ENCODE measurements at places on chromosomes 6 and 20.

- no peak for DNase-seq
These were observed 288.3 kb downstream of the NRN1 start for GRCh38 chr6:5718231-5718947.

- DNase-seq: no peak
These were observed 38.7 kb downstream of the NCOA7 start for GRCh38 chr6:125829433-125829832.

- no peak for DNase-seq
These were observed 35.8 kb upstream of the ZNF217 start for GRCh38 chr20:53629436-53629835.

DNA sequence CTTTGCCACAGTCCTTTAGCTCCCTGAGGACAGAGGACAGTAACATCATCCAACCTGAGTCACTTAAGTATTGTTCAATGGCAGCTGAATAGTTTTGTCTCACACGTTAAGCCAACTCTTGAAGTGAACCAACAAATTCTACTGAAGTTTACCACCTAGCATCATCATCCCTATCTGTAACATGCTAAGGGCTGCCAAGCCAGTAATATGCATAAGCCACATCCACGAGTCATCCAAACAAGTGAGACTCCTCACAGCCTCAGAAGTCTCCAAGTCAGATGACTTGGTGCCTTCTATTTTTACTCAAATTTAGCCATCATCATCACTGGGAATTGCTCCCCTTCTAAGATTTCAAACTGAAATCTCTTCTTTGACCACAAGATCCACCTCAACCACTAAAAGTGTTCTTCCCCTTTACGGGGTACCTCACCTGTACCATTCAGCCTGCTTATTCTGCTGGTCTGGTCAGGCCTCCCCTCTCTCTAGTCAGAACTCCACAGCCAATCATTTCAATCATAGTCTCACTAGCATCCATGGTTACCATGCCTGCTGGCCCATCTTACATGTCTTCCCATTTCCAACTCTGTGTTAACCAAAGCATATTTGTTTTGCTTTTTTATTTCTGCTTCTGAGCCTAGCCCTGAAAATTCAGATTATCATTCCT, 73.7 kb downstream of the DTNBP1 start:
- DNase-seq: no peak

DNA sequence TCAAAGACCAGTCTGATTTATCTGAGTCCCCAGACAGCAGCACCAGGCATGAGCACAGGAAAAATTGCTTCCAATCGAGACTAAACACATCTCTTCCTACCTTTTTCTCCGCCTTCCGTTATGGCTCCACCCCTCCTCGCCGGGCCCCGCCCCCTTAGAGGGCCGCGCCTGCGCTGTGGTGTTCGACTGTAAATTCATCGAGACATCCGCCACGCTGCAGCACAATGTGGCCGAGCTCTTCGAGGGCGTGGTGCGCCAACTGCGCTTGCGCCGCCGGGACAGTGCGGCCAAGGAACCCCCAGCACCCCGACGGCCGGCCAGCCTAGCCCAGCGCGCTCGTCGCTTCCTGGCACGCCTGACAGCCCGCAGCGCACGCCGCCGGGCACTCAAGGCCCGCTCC, 8.9 kb downstream of the REM1 start:
- no peak for DNase-seq

DNA sequence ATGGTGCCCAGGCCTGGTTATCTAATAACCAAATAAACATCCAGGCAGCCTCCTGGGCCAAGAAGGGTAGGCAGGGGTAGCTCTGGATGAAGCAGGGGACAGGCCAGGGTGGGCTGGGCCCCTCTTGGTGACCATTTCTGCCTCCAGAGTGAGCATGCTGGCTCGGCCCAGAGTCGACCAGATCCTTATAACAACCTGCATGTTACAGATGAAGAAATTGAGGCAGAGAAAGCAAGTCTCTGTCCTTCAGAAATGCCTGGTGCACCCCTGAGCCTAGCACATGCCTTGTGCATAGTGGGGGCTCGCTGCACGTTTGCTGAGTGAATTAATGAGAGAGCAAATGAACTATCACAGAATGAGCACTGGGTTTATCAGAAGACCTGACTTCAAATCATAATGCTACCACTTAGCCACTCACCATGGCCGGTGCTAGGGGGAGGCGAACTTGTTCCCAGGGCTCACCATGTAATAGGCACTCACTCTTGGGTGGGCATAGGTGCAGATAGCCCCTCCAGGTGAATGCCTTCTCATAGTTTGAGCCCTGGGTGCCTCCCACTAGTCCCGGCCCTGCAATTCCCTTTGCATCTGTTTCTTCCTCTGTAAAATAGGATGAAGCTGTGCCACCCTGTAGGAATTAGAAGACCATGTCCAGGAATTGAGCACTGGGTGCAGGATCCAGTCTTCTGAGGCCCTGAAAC, 3.8 kb upstream of the APCDD1L start:
- no peak for DNase-seq

DNA sequence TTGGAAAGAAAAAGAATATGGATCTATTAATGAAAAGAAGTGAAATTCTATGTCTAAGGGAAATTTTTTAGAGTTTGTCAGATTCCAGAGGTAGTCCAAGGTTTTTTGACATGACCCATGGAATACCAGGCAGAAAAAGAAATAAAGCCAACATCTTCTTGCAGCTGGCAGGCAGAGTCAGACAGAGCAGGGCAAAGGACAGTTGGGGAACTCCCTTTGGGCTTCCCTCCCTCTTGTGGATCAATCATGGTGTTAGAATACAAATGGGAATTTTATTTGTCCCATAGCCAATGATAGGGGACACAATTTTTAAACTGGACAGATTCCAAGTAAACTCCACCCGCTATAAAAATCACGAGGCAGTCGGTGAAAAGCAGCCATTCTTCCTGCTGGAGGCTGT, 92.1 kb upstream of the TAB2 start:
- no peak for DNase-seq

- no peak for DNase-seq
These were observed 37.7 kb downstream of the AK9 start for GRCh38 chr6:109653264-109653663.

DNA sequence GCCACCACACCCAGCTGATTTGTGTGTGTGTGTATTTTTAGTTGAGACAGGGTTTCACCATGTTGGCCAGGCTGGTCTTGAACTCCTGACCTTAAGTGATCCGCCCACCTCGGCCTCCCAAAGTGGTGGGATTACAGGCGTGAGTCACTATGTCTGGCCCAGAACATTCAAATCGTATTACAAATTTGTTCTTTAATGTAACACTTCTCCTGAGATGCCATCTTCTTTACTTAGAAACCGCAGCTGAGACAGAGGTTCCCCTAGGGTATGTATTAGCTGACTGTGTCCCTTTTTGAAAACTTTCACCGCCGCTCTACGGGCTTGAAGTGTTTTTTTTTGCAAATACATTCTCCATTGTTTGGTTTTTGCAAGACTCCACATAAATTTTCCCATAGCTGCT, 62.6 kb downstream of the TOX2 start:
- no peak for DNase-seq

- no peak for DNase-seq
These were observed 622.4 kb downstream of the BCKDHB start for GRCh38 chr6:80728830-80729229.

GRCh38 chr6:117206944-117207687, 58.2 kb upstream of the VGLL2 start:
- DNase-seq: no peak

DNA sequence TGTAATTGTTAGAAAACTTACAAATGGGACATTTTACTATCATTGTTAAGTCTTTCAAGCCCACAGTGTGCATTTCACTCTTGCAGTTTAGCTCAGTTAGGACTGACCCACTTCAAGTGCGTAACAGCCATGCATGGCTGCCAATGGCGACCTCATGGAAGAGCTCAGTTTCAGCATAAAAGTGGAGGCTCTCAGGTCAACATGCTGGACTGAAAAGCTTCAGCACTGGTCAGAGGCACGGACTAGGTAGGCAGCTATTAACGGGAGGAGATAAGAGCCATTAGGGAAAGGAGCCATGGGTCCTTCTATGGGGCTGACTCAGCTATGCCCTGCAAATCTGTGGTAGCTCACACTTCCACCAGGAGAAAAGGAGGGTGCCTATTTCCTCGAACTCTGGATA, 101.8 kb downstream of the TTLL2 start:
- DNase-seq: no peak

GRCh38 chr6:75081921-75082320, 123.9 kb downstream of the COL12A1 start:
- no peak for DNase-seq

- DNase-seq: no peak
These were observed 34.6 kb downstream of the SOX4 start for GRCh38 chr6:21628160-21628559.

- no peak for DNase-seq
These were observed 3.3 kb downstream of the SLC17A2 start for GRCh38 chr6:25927178-25927577.

DNA sequence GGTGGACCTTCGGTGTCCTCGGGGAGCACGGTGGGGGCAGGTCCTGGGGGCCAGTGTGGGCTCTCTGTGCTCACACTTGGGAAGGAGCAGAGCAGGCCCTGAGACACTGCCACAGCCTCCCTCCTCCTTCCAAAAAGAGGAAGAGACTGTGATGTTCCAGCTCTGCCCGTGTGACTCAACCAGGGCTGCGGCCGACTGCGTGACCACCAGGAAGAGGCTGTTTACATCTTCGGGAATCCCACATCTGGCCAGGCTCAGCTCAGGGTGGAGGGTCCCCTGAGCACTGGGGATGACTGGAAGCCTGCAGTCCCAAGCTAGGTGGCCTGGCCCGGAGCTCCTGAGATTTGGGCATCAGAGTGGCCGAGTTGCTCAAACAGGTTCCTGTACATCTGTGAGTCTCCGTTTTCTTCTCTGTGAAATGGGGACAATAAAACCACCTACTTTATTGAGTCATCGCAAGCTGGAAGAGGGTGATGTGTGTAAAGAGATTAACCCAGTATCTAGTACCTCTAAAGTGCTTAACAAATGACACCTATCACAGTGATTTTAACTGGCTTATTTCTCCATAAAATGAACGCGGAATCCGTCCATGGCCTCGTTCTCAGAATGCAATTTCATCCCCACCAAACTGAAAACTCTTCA, 242.1 kb downstream of the DLL1 start:
- no peak for DNase-seq

DNA sequence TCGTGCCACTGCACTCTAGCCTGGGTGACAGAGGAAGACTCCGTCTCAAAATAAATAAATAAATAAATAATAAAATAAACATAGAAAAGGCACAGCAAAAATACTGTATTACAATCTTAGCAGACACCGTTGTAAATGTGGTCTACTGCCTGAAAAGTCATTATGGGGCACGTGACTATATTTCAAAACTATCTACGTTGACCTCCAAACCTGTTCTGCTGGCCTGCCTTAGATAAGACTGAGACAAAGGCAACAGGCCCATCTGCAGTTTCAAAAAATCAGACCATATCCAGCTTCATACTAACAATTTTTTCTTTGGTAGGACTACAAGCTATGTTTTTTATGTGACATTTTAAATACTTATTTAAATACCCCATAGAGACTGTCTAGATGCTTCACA, 59.1 kb downstream of the AGPAT4 start:
- DNase-seq: no peak

DNA sequence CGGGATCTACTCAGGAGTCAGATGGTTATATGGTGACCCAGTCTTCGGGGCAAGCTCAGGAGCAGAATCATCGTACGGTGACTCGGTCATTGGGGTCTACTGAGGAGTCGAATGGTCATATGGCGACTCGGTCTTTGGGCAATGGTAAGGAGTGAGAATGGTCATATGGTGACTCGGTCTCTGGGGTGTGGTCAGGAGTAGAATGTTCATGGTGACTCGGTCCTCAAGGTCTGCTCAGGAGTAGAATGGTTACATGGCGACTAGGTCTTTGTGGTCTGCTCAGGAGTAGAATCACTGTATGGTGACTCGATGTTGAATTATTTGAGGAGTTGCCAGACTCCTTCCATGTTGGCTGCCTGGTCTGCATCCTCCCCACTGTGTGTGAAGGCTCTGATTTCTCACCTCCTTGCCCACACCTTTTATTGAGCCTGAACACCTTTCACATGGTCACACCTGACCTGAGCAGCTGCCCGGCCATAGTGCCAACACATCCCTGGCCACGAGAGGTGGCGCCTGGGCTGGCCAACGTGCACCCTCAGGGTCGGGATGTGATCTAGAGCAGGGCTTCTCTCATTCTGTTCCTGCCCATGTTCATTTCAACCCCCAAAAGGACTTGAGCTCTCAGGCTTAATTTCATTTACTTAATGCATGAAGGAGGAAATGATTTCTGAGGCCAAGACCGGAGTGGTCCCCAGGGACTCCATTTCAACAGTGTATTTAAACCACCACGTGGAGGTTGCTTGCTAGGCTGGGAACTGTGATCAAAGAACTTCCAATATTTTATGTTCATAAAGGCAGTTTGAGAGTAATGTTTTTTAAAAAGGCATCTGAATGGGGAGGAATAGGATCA, 119.5 kb downstream of the PHACTR3 start:
- DNase-seq: no peak

GRCh38 chr20:49846206-49846807, 33.7 kb downstream of the SLC9A8 start:
- DNase-seq: peak; percentile 21

- peak; percentile 51 for DNase-seq
These were observed 1.3 kb downstream of the VEGFA start for GRCh38 chr6:43771210-43771857.

GRCh38 chr6:102216232-102216631, 822.7 kb downstream of the GRIK2 start:
- DNase-seq: no peak

- no peak for DNase-seq
These were observed 33.0 kb downstream of the AKIRIN2 start for GRCh38 chr6:87669051-87669450.

DNA sequence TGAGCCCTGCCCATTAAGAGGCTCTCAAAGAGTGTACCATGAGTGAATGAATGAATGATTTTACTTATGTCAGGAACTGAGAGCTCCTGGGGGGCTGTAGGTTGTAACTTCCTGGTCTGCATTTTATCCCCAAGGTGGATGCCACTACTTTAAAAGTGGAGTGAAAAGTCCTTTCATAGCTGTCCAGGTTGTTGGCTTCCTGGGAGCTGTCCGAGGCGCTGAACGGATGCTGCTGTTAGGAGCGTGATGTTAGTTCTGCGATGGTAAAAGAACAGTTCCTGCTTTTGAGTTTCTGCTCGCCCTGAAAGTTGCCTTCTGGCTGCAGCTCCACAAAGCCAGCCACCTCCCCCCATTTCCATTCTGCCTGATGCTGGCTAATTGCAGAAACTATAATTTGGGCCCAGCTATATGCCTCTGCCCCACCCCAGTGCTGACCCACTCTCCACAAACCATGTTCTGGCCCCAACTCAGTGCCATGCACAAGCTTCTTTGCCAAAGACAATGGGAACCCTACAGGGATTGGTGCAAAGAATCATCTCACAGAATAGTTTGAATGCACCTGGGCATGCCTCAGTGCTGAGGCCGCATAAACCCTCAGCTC, 330.9 kb upstream of the CDH4 start:
- DNase-seq: no peak

GRCh38 chr6:5644523-5645185, 362.1 kb downstream of the NRN1 start:
- DNase-seq: no peak

DNA sequence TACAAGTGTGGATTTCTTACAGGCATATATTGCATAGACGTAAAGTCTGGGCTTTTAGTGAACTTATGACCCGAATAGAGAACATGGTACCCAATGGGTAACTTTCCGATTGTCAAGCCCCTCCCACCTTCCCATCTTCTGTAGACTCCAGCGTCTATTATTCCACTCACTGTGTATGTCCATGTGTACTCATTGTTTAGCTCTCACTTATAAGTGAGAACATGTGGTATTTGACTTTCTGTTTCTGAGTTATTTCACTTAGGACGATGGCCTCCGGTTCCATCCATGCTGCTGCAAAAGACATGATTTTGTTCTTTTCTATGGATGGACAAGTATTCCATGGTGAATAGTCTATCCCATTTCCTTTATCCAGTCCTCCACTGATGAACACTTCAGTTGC, 306.4 kb downstream of the CD83 start:
- no peak for DNase-seq

Measured in activated CD8-positive, alpha-beta memory T cell treated with anti-CD3 and anti-CD28 coated beads for 4 hours (primary cell).